Stimulated activated naive CD4-positive, alpha-beta T cell treated with Interleukin-2 at 50 U/mL for 16 hours (primary cell): ENCODE measurements at places on chromosomes 2 and 18.

DNA sequence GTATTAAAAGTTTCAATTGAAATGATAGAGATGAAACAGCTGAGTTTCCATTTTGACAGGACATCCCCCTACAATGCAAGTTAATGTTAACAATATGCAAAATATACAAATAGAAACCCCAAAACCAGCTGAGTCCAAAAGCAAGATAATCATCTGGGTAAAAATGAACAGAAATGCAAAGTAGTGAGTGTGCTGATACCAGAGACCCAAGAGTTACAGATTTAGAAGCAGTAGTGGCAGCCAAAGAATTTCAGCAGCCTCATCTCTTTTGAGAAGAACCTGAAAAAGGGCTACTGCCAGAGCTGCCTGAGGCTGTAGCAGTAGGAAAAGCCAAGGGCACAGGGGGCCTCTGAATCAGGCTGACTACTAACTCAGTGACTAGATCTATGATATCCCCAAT lies 82.6 kb downstream of the THADA start:
- DNase-seq, result no peak

DNA sequence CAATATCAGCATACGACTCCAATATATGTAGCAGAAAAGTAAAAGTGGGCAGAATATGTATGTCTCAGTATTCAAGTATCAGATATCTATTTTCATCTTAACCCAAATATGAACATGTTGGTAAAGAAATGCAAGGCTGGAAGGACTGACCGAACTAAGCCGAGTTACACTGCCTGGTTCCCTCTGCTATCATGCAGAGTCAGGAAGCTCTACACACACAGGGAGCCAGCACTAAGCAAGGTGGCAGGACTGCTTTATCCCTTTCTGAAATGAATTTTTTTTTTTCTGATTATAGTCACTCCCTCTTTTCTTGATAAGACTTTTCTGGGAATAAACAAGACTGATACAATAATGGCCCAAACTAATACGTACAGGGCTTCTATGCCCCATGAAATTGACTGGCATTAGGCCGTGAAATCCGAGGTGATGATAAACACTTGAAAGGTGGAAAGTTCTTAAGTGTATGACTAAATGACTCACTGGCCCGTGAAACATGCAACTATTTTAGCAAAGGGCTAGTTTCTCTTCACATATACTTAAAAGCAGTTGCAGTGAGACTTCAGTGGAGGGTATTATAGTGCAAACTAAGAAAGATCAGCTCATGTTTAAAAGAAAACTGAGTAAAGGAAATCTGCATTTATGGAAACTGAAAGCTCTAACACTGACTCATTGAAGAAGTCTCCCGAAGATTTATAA lies 14.9 kb downstream of the DPP4 start:
- DNase-seq, result no peak

- DNase-seq, result no peak
Measured at GRCh38 chr2:39629646-39630045, 36.1 kb upstream of the TMEM178A start.

- no peak for DNase-seq
Measured at GRCh38 chr18:2423761-2424160, 147.5 kb downstream of the METTL4 start.

DNA sequence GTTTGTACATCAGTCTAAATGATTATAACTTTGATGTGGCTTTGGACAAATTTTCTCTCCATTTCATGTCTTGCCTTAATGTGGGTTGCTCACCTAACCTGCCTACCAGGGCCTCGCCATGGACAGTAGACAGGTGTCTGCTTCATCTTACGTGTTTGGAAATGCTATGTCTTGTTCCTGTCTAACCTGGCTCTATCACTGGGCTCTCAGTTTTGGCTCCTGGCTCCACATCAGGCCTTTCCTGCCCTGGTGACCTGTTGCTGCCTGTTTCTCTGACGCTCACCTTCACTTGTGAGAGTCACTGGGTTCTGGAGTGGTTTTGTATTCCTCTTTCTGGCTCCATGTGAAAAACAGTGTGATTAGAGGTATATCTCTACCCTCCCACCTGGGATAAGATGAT lies 65.9 kb downstream of the PHLPP1 start:
- DNase-seq, result no peak

- DNase-seq, result no peak
Measured at GRCh38 chr2:181054843-181055242, 74.4 kb downstream of the UBE2E3 start.
